ENCODE measurements at places on chromosomes 13 and 19. TPM values are rescaled to one million over a fixed set of nuclear protein-coding genes. Genes with fewer than 3 reads are reported as not detected.

Gene MCF2L
- total RNA-seq = 11.9 TPM

DNA sequence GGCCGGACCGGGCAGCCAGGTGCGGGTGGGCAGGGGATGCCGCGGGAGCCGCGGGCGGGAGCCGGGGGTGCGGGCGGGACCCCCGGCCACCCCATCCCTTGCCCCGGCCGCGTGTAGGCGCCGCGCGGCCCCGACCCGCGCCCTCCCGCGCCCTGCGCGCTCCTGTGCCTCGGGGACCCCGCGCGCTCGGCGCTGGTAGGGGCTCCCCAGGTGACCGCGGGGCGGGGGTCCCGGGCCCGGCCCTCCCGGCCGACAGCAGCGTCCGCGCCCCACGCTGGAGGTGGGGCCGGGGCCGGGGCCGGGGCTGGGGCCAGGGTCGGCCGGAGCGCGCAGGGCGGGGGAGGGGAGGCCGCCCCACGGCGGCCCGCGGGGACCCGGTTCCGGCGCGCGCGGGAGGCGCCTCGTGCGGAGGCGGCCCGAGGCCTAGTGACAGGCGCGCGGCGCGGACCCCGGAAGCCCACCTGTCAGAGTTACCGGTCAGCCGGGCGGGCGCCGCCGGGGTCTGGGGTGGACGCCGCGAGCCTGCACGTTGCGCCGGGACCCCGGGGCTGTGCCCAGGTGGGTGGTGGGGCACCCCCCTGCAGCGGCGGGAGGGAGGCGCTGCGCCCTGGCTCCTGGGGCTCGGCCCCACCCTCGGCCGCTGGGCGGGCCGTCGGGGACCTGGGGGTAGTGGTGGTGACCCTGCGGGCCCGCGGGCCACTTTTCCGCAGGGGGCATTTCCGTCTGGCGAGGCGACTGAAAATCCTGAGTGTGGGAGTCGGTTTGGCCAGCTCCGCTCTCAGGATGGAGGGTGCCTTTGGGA, 518 bp downstream of the TFDP1 start:
- peak; percentile 48 for DNase-seq

GRCh38 chr13:23701636-23702035, 131.4 kb downstream of the TNFRSF19 start:
- DNase-seq = peak; percentile 84

DNA sequence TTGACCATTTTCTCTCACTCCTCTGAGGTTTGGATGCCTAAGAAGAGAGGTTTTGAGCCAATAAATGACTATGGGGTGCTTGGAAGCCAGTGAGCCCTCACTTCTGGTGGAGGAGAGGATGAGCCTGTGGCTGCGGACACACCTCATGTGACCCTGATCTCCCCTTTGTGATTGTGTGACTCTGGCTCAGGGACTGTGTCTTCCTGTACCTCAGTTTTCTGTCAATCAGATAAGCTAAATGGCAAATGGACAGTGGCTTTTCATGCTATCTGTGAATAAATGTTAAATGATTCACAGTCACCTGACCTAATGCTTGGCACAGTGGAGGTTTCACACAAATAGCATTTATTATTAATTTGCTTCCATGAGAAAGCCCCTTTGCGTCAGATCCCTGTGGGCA, 2.7 kb downstream of the PSG8 start:
- DNase-seq = no peak

Gene FAM187B
- not detected for total RNA-seq

DNA sequence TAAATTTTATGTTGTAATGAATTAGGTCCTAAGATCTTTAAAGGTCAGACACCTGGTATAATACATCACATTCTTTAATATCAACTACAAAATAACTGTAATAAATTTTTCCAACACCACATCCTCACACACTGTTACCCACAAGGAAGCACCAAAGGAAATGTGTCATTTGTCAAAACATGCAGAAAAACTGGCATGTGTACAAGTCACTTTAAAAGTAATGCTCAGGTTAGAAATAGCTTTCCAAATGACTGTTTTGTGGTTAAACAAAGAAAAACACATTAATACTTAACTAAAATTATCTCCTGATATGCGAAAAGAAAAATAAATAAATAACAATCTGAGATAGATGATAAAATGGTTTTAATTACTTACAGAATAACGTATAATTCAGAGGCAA, 74.7 kb downstream of the MZT1 start:
- DNase-seq = no peak

Gene GAS6
- 58.1 TPM for total RNA-seq

GRCh38 chr13:51822106-51822815, 18.3 kb upstream of the DHRS12 start:
- peak; percentile 29 for DNase-seq

Gene KCNJ14
- total RNA-seq = 0.71 TPM

- DNase-seq = no peak
Observed at GRCh38 chr19:29587518-29587986, 18.5 kb upstream of the POP4 start.

- DNase-seq = no peak
Observed at GRCh38 chr19:30084390-30084819, 142.4 kb downstream of the URI1 start.

Gene IFNL4
- total RNA-seq = not detected

DNA sequence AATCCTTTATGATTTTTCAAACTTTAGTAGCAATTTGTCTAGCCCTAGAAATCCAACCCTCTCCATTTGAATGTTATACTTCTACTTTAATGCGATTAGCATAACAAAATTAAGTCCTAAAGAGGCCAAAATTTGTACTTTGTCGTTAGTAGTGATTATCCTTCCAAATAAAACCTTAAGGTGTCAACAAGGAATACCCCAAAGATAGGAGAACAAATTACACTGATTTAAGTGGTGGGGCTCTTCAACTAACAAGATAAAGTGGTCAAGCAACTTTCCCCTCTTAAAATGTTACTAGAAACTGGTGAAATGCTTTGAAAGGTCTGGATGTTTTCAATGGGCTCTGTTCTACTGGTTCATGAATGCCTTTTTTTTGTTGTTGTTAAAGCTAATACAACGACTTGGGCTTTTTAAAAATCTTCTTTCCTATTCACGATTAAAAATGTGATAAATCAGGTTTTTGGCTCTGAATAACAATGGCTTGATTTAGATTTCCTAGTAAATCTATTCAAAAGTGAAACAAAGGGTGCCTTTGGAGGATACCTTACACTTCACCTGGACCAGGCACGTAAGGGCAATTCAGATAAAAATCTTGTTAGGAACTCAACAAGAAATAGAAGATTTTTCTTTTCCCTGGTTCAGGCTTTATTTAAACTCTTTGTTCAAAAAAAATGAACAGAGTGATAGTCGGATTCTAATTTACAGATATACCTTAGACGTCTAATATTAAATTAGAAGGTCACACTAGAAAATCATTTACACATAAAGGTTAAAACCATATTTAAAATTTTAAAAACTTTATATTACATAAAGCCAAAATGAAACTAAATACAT, 3.1 kb downstream of the SOX21 start:
- no peak for DNase-seq

Gene MYCBP2
- 96.8 TPM for total RNA-seq

DNA sequence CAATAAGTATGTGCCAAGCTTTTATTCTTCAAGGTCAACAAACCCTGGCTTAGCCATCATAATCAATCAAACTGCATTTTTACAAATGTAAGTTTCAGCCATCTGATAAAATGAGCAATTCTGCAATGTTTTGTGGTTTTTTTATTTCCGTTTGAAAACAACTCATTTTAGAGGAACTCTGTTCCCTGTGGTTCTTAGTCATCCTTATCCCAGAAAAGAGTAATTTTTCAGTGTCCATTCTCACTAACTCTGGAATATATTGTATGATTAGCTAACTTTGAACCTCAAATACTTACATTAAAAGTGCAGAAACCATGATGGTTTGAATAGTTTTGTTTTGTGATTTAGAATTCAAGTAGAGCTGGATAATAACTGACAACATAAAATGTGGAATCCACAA, 87.6 kb downstream of the IRS2 start:
- no peak for DNase-seq

DNA sequence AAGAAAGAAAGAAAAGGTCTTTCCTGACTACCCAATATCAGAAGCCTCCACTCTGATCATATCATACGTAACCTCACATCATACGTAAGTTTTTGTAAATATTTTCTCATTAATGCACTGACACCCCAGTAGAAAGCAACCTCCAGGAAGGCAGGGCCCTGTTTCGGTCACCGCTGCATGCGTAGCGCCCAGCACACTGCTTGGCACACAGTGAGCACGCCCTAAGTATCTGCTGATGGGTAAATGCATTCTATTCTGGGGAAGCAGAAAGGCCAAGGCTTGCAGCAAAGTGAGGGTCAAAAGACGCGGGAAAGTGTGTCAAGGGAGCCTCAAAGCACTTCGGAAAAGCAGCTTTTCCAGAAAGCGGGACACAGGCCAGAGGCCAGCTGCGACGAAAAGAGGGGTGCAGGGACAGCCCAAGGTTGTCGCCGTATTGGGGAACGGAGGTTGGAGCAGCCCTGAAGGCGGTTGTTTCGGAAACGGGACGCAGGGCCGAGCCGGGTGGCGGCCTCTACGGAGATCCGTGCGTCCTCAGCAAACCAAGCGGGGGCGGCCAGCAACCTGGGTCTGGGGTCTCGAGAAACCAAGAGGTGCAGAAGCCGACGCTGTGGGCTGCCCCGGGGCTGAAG, 463 bp downstream of the SUGP1 start:
- no peak for DNase-seq

- no peak for DNase-seq
Observed at GRCh38 chr19:4094761-4095487, 28.2 kb upstream of the ZBTB7A start.

DNA sequence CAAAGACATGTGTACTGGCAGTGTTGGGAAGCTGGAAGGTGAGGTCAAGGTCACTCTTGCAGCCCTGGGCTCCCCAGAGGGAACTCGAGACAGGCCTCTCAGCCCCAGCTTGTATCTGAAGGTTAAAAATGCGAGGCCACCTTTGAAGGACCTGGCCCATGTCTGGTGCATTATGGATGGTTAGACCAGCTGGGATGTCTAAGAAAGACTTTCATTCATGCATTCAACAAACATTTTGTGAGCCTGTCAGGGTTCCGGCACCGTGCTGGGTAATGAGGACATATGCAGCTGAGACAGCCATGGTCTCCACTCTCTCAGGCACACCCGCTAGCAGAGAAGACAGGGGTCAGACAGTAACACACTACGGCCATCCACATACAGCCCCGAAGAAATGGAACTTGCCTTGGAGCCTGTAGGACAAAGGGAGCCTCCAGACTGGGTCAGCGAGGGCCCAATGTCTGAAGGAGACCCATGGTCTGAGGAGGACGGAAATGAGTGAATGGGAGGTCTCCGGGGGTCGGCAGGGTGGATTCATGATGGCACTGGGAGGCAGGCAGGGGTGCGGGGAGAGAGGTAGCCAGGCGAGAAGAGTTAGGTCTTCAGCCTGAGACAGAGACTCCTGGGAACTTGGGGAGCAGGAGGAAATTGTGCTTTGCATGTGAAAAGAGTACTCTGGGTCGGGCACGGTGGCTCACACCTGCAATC, 19.0 kb downstream of the VSTM2B start:
- DNase-seq = peak; percentile 38

Gene EDDM13
- total RNA-seq = not detected

DNA sequence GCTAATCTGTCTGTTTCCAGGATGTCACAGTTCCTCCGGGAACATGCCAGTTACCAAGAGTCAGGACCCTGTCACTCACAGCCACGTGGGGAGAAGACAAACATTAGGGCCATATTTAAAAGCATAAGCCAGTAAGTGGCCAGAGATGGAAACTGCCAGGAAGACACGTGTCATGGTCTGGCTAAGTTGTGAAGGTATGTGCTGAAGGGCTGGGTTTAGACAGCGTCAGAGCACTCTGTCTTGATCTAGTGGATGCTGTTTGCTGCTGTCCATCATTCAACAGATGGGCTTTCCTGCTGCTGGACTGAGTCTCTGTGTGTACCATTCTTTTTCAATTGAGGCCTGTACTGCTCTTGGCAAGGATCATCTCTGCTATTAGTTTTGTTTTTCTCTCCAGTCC, 128.6 kb downstream of the HS6ST3 start:
- no peak for DNase-seq

DNA sequence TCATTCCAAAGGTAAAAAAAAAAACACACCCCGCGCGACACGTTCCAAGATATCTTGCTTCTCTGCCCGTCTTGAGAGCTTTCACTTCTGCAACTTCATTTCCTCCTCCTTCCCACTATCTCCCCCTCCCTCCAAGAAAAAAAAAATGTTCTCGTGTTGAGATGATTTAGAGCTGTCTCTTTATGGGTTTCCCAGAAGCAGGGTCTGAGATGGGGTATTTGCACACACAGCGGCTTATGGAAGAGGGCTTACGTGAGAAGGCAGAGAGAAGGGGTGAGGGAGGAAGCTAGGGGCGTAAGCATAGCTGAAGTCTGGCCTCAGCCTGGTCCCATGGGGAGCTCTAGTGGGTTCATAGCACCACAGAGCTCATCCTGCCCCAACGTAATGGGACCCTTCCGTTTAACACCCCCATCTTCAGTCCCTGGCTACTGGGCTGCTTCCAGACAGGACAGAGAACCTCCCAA, 31.3 kb upstream of the USE1 start:
- no peak for DNase-seq

- DNase-seq = no peak
Observed at GRCh38 chr19:31674503-31675192, 325.4 kb upstream of the TSHZ3 start.

DNA sequence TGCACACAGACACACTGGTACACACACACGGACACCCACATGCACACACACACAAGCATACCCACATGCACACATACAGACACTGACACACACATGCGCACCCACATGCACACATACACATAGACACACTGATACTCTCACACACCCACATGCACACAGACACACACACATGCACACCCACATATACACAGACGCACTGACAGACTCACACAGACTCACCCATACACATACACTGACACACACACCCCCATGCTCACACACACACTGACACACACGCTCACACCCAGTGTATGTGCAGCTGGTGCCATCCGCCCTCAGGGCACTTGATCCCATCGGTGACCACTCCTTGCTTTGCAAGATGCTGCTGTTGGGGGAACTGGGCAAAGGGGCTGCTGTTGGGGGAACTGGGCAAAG, 9.7 kb upstream of the RASA3 start:
- DNase-seq = peak; percentile 29

GRCh38 chr19:47779524-47780214, 1.2 kb downstream of the SELENOW start:
- DNase-seq = peak; percentile 90

Gene CYP4F2
- not detected for total RNA-seq

DNA sequence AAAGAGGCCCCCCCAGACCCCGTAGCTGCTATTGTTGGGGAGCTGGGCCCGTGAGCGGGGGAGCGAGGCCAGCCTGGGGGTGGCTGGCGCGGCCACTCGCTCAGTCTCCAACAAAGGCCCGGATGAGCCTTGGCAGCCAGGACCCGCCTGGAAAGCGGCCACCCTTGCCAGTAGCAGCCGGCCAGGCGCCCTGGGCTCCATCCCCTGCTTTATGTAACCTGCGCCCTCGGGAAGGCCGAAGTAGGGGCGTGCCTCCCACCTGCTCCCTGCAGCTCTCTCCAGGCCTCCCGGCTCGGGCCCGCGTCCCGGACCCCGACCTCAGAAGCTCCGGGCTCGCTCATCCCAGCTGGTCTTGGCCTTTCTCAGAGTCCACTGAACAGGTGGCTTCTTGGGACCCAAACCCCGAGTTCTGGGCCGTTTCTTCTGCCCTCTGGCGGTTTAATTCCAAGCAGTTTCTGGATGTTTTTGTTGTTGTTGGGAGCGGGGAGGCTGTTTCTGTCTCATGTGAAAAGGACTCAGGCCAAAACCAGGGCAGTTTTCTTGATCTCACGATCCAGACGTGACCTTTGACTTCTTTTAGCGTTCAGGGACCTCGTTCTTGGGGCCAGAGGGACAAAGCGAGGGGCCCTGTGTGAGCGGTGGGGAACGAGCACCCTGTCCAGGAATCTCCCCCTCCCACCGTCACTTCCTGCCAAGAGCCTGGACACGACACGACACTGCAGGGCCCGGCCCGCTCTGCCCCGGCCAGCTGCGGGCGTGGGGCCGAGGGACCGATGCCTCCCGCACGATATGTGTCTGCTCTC, 1.2 kb downstream of the CDC34 start:
- peak; percentile 94 for DNase-seq

Data from sigmoid colon (tissue), 7 donors.